ENCODE measurements at places on chromosomes 13 and 19. TPM values are rescaled to one million over a fixed set of nuclear protein-coding genes. Genes with fewer than 3 reads are reported as not detected.

GRCh38 chr19:18541258-18541991 is 1.9 kb downstream of the FKBP8 start:
- no peaks in the 10 kb centered on the region for H3K27me3 ChIP-seq
- H3K36me3 ChIP-seq: peaks cover 28% of the 10 kb centered on the region
- no peak overlapping the region for H3K4me3 ChIP-seq
- no peak overlapping the region for H3K27ac ChIP-seq
- H3K4me1 ChIP-seq: peaks cover 23% of the 10 kb centered on the region

- H3K4me3 ChIP-seq: no peak overlapping the region
- H3K27me3 ChIP-seq: peaks cover 29% of the 10 kb centered on the region
- H3K4me1 ChIP-seq: peaks cover 6% of the 10 kb centered on the region
- H3K36me3 ChIP-seq: no peaks in the 10 kb centered on the region
- DNase-seq: no peak
Observed at GRCh38 chr13:52737451-52737850, 2.2 kb downstream of the CNMD start.

GRCh38 chr19:30064771-30065494 is 122.9 kb downstream of the URI1 start:
- H3K27me3 ChIP-seq: no peaks in the 10 kb centered on the region
- H3K4me3 ChIP-seq: no peak overlapping the region
- no peak for DNase-seq

DNA sequence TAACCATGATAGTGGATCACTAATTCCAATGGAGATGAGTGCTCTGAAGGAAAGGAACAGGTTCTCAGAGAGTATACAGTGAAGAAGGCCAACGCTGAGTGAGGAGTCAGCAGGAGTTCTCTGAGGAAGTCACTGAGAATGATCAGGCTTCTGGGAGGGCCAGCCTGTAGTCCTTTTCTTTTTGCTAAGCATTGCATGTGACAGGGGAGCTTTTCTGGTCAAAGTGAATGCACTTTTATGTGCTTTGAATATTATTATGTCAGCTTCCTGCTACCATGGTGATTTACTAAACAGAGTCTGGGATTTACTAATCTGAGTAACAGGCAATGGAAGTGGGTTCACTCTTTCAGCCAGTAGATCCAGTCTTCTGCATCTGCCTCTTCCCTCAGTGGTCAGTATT is 81.1 kb upstream of the SERP2 start:
- H3K4me3 ChIP-seq: no peak overlapping the region
- H3K27me3 ChIP-seq: peaks cover 13% of the 10 kb centered on the region
- no peaks in the 10 kb centered on the region for H3K4me1 ChIP-seq
- H3K36me3 ChIP-seq: no peaks in the 10 kb centered on the region

Gene RASGRP4
- 3.2 TPM for total RNA-seq
